ENCODE measurements at places on chromosomes 2 and 18.

DNA sequence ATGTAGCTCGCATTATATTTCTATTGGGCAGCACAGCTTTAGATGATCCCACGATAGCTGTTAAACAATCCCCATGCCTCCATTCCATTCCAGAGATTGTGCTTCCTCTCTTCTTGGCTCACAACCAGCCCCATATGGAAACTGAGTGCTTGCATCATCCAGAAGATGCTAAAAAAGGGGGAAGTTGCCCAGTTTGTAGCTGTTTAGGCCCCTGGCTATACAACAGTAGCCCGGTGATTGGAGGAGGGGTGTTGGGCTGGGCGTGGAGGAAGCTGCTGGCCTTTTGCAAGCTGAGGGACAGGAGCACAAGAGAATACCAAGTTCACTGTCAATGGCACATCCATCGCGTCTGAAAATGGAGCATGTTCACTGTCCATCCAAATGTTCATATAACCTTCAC lies 360.2 kb downstream of the ALK start:
- no peak for DNase-seq

- no peak for DNase-seq
These were observed 141.1 kb downstream of the ANTXR1 start for GRCh38 chr2:69154106-69154505.

- DNase-seq, result no peak
These were observed 47.2 kb downstream of the USP34 start for GRCh38 chr2:61423714-61424113.

DNA sequence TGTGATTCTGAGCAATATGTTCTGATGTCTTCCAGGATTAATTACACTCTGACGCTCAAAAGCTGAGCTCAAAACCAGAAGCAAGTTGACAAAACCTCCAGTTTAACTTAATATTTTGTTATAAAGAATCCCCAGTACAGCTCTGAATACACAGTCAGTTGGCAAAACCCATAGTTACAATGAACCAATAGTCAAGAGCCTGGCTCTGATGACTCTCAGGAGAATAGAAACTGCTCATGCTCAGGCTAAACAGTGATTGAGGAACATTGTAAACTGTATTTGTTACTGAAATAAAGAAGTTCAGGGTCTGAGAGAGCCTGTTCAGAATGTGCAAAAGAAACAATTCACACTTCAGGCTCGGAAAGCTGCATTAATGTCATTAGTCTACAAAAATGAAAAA lies 1565.9 kb downstream of the SUCLG1 start:
- DNase-seq, result no peak

- no peak for DNase-seq
These were observed 30.1 kb upstream of the FAM117B start for GRCh38 chr2:202604699-202605098.

- no peak for DNase-seq
These were observed 4.2 kb downstream of the SERPINB5 start for GRCh38 chr18:63480915-63481314.

- no peak for DNase-seq
These were observed 414.3 kb downstream of the ZNF804A start for GRCh38 chr2:185012643-185013042.

- no peak for DNase-seq
These were observed 47.0 kb upstream of the PPP1CB start for GRCh38 chr2:28704621-28705020.

- DNase-seq, result no peak
These were observed 13.9 kb upstream of the ATL2 start for GRCh38 chr2:38390947-38391346.

- DNase-seq, result peak; percentile 69
These were observed 112.7 kb downstream of the ANKRD44 start for GRCh38 chr2:197197895-197198311.

DNA sequence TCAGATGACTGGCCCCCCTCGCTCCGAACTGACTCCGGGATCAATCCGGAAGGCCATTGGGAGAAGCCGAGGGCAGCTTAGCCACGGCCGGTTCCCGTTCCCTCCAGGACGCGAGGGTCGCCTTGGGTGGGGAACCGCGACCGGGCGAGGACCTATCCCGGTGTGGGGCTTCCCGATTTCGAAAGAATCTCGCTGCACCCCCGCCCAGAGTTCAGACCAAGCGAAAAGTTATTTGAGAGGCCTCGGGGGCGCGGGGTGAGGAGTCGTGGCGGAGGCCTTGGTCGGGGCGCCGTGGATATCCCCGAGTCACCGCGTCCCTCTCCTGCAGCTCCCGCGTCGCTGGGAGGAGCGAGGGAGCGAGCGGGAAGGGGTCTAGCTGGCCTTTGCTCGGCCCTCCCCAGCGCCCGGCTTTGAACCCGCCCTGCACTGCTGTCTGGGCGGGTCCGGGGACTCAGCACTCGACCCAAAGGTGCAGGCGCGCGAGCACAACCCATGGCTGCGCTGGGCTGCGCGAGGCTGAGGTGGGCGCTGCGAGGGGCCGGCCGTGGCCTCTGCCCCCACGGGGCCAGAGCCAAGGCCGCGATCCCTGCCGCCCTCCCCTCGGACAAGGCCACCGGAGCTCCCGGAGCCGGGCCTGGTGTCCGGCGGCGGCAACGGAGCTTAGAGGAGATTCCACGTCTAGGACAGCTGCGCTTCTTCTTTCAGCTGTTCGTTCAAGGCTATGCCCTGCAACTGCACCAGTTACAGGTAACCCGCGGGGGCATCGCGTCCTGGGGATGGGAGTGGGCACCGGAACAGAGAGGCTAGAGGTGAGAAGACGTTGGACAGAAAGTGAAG lies at the start of gene CYP27A1:
Gene CYP27A1, plus strand, starts transcription at position 457 of the 837 bp plus-strand sequence. Its CDS starts 36 bp downstream, at position 493.
- DNase-seq, result no peak

DNA sequence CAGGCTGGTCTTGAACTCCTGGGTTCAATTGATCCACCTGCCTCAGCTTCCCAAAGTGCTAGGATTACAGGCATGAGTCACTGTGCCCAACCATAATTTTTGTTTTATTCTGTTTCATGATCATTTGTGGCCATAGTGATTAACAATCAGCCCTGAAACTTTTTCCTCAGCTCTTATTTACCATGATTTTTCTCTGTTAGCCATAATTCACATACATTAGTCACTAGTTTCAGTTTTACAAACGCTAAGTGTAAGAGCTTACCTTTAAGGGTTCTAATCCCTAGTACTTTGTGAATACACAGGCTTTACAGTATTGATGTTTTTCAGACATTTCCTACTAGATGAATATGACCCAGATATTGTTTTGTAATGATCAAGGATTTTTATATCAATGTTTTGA lies 216.1 kb downstream of the DPP4 start:
- DNase-seq, result no peak

GRCh38 chr2:53429901-53430300 lies 337.7 kb upstream of the CHAC2 start:
- DNase-seq, result no peak

GRCh38 chr2:41197781-41198180 lies 745.9 kb upstream of the SLC8A1 start:
- no peak for DNase-seq

- DNase-seq, result no peak
These were observed 62.6 kb downstream of the ANKRD44 start for GRCh38 chr2:197248001-197248401.

DNA sequence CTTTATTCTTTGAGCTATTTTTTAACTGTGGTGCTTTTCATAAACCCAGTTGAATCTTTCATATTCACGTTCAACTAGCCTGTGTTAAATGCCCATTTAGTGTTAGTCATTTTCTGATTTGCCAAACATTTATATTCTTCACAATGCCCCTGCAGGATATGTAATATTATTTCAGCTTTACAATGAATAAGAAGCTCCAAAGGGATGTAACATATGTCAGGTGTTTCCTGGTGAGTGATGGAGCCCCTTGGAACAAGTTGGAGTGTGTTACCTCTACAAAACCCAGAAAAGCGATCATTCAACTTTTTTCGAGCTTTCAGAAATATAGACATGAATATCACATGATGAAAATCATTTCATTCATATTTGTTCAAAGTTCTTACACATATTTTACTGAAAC lies 471.0 kb upstream of the CDH2 start:
- DNase-seq, result no peak

- no peak for DNase-seq
These were observed 832.2 kb upstream of the FANCL start for GRCh38 chr2:59073286-59073685.

GRCh38 chr2:113979191-113980128 lies 89.6 kb downstream of the ACTR3 start:
- peak; percentile 49 for DNase-seq

Measured in natural killer cell (primary cell).